Femur (tissue), 1 donor: ENCODE measurements at places on chromosomes 1 and 21.

GRCh38 chr1:158933621-158934020, 2.3 kb downstream of the PYHIN1 start:
- DNase-seq, result no peak

DNA sequence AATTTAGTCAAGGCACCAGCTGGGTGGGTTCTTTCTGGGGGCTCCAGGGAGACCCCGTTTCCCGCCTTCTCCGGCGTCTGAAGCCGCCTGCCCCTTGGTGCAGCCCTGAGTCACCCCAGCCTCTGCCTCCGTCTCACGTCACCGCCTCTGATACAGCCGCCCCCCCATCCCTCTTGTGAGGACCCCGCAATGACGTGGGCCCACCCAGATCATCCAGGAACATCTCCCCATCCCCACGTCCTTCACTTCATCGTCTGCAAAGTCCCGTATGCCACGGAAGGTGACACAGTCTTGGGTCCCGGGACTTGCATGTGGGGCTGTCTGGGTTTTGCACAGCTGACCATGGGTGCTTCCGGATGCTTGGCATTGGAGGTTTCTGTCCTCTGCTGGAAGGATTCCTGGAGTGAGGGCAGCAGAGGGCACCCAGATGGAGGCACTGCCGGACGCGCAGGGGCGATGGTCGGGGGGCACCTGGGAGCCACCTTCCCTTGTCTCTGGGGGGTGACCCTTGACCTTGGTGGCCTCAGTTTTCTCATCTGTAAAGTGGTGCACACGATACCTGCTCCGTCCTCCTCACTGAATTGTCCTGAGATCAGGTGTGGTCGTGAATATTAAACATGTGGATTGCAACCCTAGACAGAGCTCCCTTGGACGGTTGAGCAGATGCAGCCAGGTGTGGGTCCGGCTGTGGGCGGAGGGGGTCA, 58.8 kb downstream of the PRKCZ start:
- no peak for DNase-seq

DNA sequence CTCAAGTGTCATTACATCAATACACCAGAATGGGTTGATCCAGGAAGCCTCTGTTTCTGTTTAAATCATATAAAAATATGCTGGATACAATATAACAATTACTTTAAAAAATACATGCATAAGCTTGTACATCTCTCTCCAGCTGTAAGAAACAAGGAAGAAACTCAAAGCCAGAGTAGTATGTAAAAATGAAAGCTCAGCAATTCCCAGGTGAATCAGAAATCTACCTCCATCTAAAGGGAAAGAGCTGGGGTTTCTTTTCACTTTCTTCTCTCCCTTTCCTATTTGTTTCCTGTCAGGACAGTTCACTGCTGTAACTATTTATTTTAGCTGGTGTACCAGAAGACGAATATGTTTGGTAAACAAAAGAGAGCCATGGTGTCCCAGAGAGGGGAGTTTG, 301.0 kb upstream of the C1orf87 start:
- no peak for DNase-seq

- DNase-seq, result no peak
Observed at GRCh38 chr1:15876357-15877055, 29.0 kb downstream of the SPEN start.

DNA sequence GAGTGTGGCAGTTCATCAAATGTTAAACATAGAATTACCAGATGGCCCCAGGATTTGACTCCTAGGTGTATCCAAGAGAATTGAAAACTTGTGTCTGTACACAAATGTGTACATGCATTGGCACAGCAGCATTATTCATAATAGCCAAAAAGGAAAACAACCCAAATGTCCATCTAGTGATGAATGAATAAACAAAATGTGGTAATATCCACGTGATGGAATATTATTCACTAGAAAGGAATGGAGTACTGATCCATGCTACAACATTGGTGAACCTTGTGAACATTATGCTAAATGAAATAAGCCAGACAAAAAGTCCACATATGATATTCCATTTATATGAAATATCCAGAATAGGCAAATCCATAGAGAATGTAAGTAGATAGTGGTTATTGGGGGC, 77.7 kb downstream of the RAVER2 start:
- DNase-seq, result no peak

- no peak for DNase-seq
Observed at GRCh38 chr1:211521102-211521815, 29.3 kb upstream of the RD3 start.

DNA sequence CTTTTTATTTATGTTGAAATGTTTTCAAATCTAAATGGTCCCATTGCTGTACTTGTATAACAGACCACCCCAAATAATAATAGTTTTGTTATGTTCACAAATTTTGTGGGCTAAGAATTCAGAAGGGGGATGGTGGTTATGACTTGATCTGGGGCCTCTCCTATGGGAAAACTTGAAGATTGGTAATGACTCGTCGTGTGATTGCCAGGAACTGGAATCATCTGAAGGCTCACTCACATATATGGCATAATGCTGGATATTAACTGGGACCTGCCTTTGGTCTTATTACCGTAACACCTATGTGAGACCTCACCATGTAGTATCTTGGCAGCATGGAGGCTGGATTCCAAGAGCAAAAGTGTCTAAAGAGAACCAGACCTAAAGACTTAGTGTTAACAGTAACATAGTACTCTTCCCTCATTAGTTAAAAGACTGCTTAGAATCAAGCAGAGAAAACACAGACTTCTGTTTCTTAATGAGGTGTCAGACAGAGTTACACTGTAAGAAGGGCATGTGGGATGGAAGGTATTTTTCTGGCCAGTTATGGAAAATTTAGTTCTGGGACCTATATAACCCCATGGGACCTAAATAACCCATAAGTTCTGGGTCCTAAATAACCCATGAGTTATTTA, 11.9 kb downstream of the LYPLAL1 start:
- DNase-seq, result no peak
